ENCODE measurements at places on chromosomes 1 and 21. TPM values are rescaled to one million over a fixed set of nuclear protein-coding genes. Genes with fewer than 3 reads are reported as not detected.

Gene PALMD
- not detected for total RNA-seq

Gene KRTAP13-2
- total RNA-seq: not detected

Gene IL22RA1
- total RNA-seq: not detected

Gene HHAT
- total RNA-seq: 0.98 TPM

Gene RIPPLY3
- not detected for total RNA-seq

Gene CD46
- 114 TPM for total RNA-seq

Gene RRP15
- 19.3 TPM for total RNA-seq

Gene OR2L8
- not detected for total RNA-seq

Gene SPATA21
- 0.12 TPM for total RNA-seq

Gene S100A10
- 263 TPM for total RNA-seq

Gene PROK1
- not detected for total RNA-seq

Gene DPM3
- total RNA-seq: 35.7 TPM

Gene GPR37L1
- total RNA-seq: not detected

Gene CLDN17
- total RNA-seq: not detected

Gene CDKN2C
- total RNA-seq: 30.2 TPM

Gene SESN2
- 16.9 TPM for total RNA-seq

Gene OR2G6
- not detected for total RNA-seq

Gene PCAT6
- total RNA-seq: not detected

Gene TTC22
- 11.0 TPM for total RNA-seq

Gene CYP4Z1
- not detected for total RNA-seq

Gene EXTL1
- not detected for total RNA-seq

Gene RBP7
- total RNA-seq: not detected

Gene IQGAP3
- 11.6 TPM for total RNA-seq

Gene MAN1C1
- 9.4 TPM for total RNA-seq

Gene MROH9
- not detected for total RNA-seq

Gene COL16A1
- total RNA-seq: 0.44 TPM

Gene SNRPE
- 133 TPM for total RNA-seq

Gene TRIM67
- not detected for total RNA-seq

Gene ASCL5
- not detected for total RNA-seq

Gene TMPRSS15
- not detected for total RNA-seq

Gene TAF12
- 32.6 TPM for total RNA-seq

Gene USH2A
- not detected for total RNA-seq

Gene SELP
- total RNA-seq: 0.15 TPM

Gene TMPRSS3
- 5.8 TPM for total RNA-seq

Gene GRHL3
- 0.59 TPM for total RNA-seq

Gene HSPG2
- total RNA-seq: 4.0 TPM

Gene SLC44A3
- 0.22 TPM for total RNA-seq

Gene GPX7
- 32.9 TPM for total RNA-seq

Gene C1orf53
- 0.39 TPM for total RNA-seq

Gene NEK2
- 26.1 TPM for total RNA-seq

Gene ERG
- total RNA-seq: not detected

Gene TCHH
- not detected for total RNA-seq

Gene CRB1
- not detected for total RNA-seq

Gene TSPAN2
- total RNA-seq: 1.1 TPM

Gene HS2ST1
- 17.1 TPM for total RNA-seq

Gene VCAM1
- 0.22 TPM for total RNA-seq

Gene HORMAD1
- total RNA-seq: 0.51 TPM

Gene FAM72B
- 13.6 TPM for total RNA-seq

Gene ANKRD35
- 0.88 TPM for total RNA-seq
